ENCODE measurements at places on chromosomes 7 and 10.

DNA sequence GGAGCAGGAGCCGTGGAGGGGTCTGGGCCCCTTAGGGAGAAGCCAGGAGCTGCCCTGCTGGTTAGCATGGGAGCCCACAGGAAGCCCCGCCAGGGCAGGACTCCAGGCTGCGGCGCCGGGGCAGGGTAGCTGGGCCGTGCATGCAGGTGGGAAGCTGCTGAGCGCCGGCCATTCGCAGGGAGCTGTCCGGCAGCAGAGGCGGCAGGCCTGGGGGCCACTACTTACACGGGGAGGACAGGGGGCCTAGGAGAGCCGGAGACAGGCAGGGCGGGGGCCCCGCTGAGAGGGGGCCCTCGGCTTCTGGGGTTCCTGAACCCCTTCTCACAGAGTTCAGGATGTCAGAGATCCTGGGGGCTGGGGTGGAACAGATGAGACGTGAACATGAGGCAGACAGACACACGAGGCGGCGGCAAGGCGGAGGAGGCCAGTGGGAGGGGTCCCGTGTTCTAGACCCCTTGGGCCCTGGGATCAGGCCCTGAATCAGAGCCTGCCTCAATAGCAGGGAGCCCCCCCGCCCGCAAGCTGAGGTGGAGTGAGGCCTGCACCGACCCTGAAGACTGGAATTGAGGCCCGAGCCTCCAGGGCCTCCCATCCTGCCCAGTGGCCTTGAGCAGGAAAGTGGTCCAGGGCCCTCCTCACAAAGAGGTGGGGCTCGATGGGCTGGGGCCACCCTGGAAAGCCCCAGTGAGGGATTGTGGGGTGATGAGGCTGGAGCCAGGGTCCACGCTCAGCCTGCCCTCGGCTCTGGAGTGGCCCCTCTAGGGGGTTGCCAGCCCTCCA, 28.0 kb downstream of the YKT6 start:
- no peak for DNase-seq

DNA sequence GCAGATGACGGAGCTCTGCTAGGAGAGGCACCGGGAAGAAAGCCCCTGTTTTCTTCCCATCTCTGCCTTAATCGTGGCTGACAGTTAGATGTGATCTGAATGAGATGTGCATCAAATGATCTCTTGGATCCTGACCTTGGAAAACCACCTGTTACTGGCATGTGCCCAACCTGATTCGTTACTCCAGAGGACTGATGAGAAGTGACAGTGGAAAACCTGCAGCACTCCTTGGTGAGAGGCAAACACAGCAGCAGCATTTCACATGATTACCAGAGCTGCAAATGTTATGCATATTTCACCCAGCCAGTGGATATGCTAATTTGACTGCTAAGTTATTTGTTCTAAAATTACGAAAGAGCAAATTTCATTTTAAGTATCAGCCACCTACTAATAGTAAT, 95.3 kb downstream of the PTPRN2 start:
- no peak for DNase-seq

DNA sequence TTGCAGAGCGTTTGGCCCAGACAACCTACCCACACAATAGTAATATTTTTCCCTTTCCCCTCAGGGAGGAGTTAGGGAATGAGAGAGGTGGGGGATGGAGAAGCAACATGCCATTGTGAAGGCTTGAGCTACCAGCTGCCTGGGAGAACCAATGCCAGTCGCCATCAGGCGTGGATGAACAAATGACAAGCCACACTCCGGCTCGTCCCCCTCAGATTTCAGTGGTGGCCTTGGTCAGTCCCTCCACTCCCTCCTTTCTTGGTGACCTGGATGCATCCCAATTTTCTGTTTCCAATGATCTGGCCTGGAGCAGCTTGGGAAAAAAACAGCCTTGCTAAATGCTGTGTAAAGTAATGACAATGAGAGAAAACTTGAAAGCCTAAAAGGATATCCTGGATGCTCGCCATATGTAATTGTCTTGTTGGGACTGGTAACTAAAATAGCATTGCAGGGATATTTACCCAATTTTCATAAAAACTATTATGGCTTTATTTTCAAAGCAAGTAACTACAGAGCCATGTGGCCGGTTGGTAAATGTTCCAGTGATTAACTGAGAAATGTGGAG, 110.7 kb downstream of the ICA1 start:
- DNase-seq = no peak

GRCh38 chr10:22133749-22134624, 83.8 kb downstream of the EBLN1 start:
- DNase-seq = no peak
